ENCODE measurements at places on chromosomes 3 and 15.

GRCh38 chr15:52520421-52520820 lies 8.3 kb downstream of the MYO5A start:
- DNase-seq: no peak

DNA sequence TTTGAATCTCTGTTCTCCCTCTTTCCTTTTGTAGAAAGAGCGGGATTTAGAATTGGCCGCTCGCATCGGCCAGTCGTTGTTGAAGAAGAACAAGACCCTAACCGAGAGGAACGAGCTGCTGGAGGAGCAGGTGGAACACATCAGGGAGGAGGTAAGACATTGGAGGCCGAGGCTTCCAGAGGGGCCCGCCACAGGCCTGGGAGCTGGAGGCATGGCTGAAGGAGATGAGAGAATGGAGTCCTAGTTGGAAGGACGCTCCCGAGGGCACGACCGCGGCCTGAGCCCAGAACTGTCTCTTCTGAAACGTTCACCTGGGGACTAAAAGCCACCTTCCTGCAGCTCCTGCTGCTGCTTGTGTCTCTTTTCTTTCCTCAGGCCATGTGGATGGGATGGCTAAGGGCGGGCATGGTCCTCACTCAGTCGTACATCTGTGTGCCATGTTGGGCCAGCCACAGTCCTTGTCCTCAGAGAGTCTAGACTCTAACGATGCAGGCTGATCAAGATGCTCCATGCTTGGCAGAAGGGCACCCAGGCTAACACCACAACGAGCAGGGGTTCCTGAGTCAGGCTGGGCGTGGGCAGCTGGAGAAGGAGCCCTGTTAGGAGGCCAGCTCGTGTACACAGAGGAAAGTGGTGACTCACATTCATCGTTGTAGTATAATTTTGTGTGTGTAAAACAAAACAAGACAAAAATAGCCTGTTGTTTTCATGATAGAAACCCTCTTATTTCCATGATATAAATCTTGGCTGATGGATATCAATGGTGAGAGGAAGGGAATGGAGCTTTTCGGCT lies 81.1 kb downstream of the CCK start:
- no peak for DNase-seq

GRCh38 chr3:186094271-186094670 lies 14.6 kb downstream of the ETV5 start:
- no peak for DNase-seq

GRCh38 chr3:149292666-149293065 lies 40.8 kb downstream of the TM4SF18 start:
- DNase-seq: no peak

DNA sequence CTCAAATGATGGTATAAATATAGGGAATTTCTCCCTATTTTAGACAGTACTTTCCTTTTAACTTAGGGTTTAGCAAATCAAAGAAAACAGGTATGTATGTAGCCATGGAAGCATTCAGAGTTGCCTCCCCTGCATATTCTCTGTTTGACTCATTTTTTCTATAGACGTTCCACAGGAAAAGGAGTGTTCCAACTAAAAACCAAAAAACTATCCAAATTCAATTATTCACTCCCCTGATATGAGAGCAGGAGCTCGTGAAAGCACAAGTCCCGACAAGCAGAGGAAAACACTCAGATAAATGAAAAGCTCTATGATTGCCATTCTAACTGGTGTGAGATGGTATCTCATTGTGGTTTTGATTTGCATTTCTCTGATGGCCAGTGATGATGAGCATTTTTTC lies 119.5 kb downstream of the FRMD5 start:
- DNase-seq: no peak
